NCI-H1105 (cell line): ENCODE measurements at places on chromosomes 7 and 10.

GRCh38 chr7:531777-532176 lies 12.1 kb upstream of the PDGFA start:
- no peak for DNase-seq

GRCh38 chr7:754531-755412 lies 27.7 kb upstream of the PRKAR1B start:
- DNase-seq, result no peak

DNA sequence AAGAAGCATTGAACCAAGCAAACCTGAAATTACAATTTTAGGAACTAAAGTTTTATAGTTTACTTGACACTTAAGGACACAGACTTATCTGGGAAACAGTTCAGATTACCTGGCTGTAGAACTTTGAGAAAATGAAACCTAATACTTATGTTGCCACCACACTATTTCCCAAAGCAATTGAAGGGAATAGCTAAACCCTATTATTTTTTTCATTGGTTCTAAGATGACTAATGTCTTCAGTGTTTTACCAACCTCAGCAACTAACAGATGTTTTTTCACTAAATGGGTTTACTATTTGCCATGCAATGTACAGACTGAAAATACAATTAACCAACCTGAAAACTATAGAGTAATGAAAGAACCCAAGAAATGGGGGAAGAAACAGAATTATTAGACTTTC lies 689.6 kb downstream of the SORCS1 start:
- DNase-seq, result no peak

DNA sequence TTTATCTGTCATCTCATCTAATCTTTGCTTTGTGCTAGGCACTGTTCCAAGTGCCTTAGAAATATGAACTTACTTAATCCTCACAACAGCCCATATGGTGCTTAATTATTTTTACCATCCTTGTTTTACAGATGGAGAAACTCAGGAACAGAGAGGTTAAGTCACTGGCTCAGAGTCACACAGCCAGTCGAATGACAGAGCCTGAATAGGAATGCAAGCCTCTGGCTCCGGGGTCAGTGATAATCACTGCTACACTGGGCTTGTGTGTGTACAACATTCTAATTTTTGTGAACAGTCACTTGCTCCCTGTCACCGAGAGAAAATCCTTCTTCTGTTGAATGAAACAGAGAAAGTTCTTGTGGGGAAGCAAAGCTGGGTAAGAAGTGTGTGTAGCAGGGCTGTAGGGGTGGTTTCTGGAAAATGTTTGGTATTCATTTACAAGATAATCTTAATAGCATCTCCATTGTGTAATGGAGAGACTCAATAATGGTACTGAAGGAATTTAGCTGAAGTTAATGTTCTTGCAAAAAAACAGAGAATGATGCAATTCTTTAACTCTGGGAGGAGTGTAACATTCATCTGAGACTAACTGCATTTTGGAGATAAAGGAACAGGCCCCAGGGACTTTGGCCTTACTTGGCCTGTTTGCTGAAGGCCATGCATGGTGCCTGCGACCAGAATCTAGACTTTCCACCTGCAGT lies 290.6 kb downstream of the FRMD4A start:
- DNase-seq, result no peak

- peak; percentile 53 for DNase-seq
These were observed 70.4 kb upstream of the ITPRID1 start for GRCh38 chr7:31443457-31443856.

GRCh38 chr7:27171325-27171636 lies 2.8 kb downstream of the HOXA10 start:
- no peak for DNase-seq

DNA sequence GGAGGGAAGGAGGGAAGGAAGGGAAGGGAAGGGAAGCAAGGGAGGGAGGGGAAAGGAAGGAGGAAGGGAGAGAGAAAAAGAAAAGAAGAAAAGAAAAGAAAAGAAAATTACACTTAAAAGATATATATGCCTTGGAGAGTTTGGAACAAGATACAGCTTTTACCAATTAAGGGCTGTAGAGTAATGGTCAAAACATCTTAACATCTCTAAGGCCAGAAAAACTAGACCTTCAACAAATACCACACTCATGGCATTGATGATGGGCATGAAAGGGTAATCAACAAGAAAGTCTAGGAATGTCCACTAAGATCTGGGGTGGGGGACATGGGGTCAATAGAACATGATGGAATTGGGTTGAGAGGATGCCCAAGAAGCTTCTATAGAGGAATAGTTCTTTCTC lies 74.5 kb downstream of the CREB3L2 start:
- no peak for DNase-seq

DNA sequence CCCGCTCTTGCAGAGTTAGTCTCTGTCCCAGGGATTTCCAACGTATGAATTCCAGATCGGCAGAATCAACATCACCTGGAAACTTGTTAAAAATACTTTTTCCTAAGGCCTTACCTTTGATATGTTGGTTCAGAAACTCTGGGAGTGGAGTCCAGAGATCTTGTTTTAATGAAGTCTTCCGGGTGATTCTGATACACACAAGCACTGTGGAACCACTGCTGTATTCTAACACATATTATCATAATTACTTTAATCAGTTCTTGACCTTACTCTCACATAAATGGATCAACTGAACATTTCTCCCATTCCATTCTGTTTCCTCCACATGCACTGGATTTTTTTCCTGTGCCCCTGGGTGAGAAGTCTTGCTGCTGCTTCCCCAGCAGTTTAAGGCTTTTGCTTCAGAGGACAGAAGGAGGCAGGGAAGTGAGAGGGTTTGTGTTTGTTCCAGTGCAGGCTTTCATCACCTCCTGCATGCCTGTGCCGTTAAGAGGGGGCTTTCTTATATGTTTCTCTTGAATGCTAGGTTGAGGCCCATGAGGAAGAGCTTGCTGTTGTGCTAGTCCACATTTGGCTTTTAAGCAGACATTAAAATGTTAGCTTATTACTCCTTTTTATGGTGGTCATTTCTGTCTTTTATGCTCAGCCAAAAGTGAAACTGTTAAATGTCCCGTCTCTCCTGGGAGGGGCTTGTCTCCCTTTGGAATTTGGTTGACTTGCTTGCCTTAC lies 32.4 kb downstream of the CCSER2 start:
- DNase-seq, result no peak

DNA sequence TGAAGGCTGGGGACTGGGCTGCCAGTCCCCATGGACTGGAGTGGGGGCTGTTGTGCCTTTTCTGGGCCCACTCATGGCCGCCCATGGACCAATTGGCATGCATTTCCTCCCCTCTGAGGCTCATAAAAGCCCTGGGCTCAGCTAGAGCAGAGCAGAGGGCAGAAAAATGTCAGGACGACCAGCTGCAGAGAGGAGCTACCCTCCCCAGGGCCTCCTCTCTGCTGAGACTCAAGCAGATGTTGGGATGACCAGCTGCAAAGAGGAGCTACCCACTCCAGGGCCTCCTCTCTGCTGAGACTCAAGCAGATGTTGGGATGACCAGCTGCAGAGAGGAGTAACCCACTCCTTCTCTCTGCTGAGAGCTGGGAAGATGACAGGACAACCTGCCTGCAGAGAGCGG lies 20.3 kb upstream of the NUB1 start:
- no peak for DNase-seq

DNA sequence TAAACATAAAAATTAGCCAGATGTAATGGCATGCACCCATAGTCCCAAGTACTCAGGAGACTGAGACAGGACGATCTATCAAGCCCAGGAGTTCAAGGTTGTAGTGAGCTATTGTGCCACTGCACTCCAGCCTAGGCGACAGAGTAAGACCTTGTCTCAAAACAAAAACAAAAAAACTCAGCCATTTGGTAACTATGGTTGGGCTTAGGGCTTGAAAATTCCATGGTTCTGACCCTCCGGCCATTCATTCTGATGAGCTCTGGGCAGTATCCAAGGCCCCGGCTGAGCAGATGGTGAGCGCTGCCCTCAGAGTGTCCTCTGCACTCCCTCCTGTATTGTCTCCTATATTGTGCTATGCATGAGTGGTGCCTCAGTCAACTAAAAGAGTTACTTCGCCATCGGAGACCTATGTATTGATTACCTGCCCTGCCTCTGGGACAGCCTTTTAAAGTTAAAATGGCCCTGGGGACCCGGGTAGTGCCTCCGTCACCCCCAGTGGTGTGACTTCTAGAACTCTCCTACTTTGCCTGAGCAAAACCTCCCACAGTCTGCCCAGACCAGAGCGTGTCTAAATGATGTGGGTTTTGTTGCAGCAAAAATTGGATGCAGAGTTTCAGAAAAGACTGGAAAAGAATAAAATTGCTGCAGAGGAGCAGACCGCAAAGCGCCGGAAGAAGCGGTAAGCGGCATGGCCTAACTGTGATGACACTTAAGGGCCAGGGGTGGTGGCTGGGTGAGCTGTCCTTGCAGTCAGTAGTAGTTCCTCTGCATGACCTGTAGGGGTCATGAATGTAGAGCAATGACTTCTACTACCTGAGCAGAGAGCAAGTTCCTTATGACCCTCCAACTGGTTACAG lies 8.1 kb downstream of the PRKRIP1 start:
- peak; percentile 22 for DNase-seq

DNA sequence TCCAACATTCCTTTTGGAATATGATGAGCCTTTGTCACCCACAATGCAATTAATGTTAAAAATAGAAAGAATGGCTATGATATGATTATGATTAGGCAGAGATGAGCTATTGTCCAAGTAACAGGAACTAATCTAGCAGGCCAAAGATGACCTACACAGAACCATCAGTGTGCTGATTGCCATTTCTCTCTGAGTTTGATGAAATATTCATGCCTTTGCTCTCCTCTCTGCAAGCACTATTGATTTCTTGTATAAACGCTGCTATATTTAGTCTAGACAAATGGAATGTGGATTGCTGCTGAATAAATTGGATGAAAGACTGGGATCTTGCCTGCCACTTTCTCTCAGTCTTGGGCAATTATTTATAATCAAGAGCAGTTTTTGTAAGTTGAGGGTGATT lies 85.4 kb downstream of the HDAC9 start:
- no peak for DNase-seq

- no peak for DNase-seq
These were observed 165.4 kb downstream of the SUGCT start for GRCh38 chr7:40300146-40300670.

GRCh38 chr7:18354108-18355085 lies 141.2 kb upstream of the HDAC9 start:
- DNase-seq, result no peak

GRCh38 chr10:3886641-3887251 lies 101.7 kb upstream of the KLF6 start:
- DNase-seq, result no peak

DNA sequence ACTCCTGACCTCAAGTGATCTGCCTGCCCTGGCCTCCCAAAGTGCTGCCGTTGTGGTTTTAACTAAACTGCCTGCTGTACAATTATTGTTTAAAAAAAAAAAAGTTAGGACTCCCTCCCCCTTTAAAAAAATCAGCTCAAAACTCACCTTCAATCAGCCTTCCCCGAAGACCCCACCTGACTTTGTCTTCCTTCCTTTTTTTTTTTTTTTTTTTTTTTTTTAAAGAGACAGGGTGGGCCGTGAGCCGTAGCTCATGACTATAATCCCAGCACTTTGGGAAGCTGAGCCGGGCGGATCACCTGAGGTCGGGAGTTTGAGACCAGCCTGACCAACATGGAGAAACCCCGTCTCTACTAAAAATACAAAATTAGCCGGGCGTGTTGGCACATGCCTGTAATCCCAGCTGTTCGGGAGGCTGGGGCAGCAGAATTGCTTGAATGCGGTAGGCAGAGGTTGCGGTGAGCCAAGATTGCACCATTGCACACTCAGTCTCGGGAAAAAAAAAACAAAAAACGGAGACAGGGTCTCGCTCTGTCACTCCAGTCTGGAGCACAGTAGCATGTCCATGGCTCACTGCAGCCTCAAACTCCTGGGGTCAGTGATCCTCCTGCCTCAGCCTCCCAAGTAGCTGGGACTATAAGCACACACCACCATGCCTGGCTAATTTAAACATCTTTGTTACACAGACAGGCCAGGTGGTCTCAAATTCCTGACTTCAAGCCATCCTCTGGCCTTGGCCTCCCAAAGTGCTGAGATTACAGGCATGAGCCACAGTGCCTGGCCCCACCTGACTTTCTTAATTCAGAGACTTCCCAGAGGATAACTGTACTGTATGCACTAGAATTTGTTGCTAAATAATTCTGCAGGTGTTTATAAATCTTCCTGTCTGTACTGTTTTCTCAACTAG lies 3.2 kb downstream of the FIS1 start:
- no peak for DNase-seq

DNA sequence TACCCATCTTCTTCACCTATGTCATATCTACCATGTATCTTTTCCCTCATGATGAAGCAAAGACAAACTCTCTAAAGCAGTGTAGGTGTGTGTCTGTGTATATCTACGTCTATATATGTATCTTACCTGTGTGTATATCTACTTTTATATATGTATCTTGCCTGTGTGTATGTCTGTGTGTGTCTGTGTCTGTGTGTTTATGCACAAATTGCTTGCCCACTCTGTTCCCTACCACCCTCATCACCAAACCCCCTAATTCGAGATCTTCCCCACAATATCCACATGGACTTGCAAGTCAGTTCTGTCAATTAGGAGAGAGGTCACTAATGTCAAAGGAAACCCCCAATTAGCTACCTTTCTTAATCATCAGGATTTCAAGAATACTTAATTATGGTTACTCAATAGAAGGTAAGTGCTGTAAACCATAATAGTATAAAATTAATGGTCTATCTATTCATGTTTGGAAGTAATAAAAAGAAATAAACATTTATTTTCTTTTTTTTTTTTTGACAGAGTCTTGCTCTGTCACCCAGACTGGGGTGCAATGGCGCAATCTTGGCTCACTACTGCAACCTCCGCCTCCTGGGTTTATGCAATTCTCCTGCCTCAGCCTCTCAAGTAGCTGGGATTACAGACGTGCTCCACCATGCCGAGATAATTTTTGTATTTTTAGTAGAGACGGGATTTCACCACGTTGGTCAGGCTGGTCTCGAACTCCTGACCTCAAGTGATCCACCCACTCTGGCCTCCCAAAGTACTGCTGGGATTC lies 43.6 kb downstream of the ANKRD61 start:
- DNase-seq, result no peak
